ENCODE measurements at places on chromosomes 2 and 18.

- DNase-seq: no peak
Observed at GRCh38 chr2:236607471-236608187, 38.0 kb downstream of the ACKR3 start.

- no peak for DNase-seq
Observed at GRCh38 chr2:172624996-172625395, 69.1 kb downstream of the PDK1 start.

- DNase-seq: no peak
Observed at GRCh38 chr2:188596054-188596453, 304.4 kb downstream of the GULP1 start.

DNA sequence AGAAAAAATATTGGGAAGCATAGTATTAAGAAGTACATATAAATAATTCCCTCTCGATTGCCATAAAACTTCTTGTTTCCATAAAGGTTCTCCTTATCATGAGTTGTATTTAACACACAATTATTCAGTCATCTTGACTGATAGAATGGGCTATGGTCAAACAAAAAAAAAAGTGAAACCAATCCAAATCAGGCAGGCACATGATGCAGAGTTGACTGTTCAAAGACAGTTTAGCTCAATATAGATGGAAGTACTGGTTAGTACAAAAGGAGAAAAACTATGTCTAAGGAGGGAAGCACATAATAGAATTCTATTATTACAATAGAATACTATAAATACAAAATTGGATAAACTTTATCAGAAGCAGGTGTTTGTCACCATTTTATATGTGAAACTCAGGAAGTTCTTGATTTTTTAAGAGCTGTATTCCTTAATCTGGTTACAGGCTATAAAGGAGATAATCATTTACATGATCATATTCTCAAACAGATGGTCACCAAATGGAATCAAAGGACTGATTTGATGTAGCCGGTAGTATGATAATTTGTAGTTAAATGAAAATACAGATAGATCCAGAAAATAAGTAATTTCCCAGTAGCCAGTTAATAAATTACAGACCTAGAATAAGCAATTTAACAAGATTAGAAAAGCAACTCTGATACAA is 18.2 kb upstream of the CALCRL start:
- DNase-seq: no peak

DNA sequence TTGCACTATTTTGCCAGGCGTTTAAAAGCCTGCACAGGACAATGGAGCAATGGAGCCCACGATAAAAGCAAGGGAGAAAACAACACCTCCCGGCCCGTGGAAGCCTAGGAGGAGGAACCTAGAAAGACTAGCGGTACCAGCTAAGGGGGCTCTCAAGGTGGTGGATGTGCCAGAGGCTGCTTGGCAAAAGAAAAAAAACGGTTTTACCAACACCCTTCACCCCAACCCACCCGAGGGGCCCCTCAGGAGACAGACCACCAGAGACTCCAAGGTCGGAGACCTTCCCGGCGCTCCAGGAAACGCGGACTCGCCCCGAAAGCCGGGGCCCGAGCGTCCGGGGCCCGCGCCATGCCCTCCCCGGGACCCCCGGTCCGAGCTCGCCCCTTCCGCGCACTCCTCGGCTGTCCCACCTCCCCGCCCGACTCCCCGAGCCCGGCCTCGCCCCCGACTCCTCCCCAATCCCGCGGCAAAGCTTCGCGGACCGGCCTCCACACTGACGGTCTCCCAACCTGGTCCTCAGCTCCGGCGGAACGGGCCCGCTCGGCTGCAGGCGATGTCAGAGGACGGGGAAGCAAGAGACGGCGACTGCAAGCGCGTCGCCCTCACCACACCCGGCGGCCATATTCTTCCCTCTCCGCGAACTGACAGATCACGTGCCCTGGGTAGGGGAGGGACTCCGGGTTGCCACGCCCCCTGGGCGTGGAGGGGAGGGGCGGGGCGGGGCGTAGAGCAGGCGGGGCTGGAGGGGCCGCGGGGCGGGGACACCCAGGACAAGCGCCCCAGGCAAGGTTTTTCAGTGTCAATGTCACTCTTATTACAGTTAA is at the start of gene KIDINS220:
TSS of gene KIDINS220 (minus strand) at position 643 of the 824 bp plus-strand sequence. CDS start 10,520 bp downstream, outside the sequence.
- DNase-seq: peak; percentile 84

DNA sequence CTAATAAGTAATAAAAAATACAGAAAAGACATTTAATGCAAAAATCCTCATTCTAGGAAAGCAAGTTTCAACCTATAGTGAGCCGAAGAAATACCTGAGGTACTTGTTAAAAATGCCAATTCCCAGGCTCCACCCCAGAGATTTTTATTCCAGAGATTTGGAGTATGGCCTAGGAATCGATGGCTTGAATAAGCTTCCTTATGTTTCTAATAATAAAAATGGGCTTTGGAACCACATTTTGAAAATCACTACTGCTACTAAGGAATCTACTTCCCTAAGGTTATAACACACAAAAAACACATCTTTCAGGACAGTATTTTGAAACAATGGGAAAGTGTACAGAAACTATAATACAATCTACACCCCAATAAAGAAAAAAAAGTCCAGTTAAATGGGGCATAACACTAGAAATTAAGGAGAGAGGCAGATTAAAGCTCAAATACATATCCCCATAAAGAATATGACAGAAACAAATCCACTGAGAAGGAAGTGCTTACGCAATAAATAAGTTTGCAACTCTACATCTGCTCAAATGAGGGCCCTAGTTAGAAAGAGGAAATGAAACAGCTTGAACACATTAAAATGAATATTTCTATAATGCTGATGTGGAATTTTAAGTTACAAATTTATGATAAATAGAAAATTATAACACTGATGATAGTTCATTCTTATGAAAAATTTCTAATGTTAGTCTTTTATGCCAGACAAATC is 103.7 kb downstream of the EPB41L3 start:
- DNase-seq: no peak

DNA sequence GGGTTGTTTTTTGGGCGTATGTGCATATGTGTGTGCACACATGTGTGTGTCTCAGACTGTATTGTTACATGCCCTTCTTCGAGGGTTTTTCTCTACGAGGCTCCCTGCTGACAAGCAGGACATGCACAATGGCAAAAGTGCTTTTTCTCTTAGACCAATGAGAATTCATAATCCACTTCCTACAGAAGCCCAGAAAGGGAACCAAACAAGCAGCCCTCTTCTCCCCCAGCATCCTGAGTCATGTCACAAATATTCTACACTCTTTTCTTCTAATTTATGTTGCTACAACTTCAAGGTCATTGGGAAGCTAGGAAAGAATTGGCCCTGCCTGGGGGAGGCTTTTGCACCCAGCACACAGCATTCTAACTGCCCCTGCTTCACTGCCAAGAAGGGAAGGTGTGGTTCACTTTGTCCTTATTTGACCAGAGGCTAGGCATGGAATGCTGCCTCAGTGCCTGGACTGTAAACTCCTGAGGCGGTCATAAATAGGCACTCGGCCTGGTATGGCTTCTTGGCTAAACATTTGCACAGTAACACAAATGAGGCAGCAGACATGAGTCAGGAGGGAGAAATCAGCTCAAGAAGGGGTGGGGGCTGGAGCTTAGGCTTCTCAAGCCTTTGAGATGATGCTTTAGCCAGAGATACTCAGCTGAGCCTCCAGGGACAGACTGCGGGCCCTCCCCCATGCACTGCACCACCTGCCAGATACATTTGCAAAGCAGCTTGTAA is 92.7 kb upstream of the KLF7 start:
- no peak for DNase-seq

GRCh38 chr2:86305195-86305914 is 32.1 kb downstream of the REEP1 start:
- DNase-seq: no peak

- no peak for DNase-seq
Observed at GRCh38 chr18:30381826-30382225, 660.7 kb downstream of the DSC3 start.

DNA sequence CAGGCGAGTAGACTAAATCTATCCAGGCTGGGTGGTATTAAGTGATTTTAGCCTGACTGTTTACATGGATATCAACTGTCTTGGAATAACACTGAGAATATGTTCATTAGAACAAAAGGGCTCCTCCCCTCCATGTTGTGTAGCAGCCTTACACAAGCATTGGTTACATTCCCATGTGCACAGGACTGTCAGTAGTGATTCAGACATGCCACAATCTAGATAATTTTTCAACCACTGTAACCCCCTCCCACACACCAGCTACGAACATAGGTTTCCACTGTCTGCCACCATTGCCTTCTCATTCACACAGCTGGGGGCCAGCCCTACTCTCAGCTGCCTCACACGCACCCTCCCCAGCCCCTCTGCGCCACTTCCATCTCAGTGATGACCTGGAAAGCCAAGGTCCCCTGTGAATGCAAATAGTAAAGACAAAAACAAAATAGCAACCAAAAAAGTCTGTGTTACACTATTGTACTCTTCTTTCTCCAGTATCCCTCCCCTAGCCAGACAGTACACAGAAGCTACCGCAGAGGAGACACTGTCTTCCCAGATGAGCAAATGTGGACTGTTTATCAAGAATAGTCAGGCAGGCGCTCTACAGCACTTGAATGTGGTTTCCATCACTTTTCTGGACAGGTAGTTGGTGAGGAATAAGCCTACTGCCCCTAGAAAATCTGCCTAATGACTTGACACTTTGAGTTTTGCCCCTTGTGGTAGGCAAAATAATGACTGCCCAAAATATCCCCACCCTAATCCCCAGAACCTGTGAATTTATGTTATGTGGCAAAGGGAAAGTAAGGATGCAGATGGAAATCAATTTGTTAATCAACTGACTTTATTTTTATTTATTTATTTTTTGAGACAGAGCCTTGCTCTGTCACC is 27.9 kb upstream of the TYMS start:
- DNase-seq: no peak

DNA sequence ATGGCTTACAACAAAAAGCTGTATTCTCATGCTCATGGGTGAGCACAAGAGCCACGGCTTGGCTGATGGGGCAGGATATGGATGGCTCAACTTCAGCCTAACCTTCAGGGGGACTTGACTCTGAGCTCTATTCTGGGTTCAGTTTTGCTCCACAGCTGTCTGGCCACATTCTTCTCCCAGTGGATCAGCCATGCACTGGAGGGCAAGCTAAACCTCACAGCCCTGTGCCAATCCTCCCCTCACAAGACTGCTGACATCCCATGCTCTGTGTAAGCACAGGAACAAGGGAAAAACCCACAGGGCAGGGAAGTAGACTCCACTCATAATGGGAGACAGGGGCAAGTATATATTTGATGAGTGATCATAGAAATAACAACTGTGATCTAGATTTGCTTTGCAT is 35.6 kb downstream of the COPS8 start:
- DNase-seq: no peak

GRCh38 chr2:58871469-58872142 is 630.5 kb upstream of the FANCL start:
- no peak for DNase-seq

- no peak for DNase-seq
Observed at GRCh38 chr18:60485201-60485600, 112.6 kb upstream of the MC4R start.

DNA sequence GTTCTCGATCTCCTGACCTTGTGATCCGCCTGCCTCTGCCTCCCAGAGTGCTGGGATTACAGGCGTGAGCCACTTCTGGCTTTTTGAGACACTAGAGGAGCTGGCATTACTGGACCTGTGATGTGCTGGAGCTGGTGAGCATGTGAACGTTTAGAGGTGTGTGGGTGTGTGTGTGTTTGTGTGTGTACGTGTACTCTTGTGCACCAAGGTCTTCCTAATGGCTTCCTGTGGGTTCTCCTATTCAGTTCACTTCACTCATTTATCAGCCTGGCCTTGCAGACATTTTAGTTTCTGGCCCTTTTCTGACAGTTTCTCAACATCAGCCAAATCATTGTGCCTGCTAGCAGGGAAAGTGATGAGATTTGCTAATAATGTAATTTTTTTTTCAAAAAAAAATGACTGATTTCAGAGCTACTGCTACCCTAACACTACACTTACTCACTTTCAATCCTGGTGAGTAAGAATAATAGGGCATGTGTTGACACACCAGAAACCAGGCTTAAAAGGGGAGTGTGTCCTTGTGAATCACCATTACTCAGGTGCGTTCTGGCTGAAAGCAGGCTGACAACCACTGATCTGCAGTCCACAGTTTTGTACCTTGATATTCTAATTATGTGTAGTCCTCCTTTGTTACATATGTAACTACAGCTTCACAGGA is 41.0 kb upstream of the ACTR3 start:
- DNase-seq: no peak

DNA sequence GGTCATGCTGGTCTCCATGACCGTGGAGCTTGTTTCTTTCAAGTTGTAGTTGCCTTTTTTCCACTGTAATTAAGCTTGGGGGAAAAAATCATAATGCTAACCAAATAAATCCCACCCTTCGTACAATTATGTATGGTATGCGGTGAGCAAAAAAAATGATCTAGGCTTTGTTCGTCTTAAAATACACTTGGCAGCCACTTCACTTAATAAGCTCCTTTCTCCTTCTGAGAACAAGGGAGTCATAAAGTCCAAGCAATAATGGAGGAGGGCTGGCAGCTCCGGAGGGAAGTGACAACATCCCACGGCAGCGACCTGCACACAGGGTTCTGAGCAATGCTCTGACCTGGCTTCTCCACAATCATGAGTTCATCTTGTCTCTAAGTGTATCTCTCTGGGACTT is 91.2 kb upstream of the KLHL29 start:
- DNase-seq: no peak

- DNase-seq: no peak
Observed at GRCh38 chr2:234673961-234674759, 177.3 kb upstream of the ARL4C start.

DNA sequence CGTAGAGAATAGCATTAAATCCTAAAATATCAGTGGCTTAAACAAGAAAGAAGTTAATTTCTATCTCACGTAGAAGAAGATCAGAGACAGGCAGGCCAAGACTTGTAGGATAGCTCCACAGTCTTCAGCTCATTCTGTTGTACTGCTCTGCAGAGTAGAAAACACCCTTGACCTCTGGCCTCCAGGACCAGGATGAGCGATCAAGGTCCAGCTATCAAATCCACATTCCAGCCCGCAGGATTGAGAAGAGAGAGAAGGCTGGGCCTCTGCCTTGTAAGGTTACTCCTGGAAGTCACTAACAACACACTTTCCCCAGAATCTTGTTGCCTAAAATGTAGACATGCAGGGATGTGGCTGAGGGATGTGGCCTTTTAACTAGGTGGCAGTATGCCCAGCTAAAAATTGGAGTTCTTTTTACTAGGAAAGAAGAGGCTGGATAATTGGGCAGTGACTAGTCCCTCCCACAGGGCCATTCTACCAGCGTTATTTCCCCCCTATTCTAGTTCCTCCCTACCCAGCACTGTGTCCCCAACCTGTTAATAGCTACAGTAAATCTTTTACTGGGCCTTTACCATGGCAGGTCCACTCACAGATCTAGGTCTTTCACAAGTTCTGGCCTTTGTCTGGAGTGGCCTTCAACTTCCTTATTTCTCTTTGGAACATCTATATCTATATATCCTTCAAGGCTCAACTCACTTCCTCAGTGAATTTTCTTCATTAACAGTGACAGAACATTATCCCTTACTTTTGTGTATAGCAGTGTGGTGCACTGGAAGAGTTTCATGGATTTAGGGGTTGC is 165.0 kb downstream of the DIS3L2 start:
- DNase-seq: no peak

All from activated naive CD4-positive, alpha-beta T cell (primary cell).